ENCODE measurements at places on chromosomes 12 and 14.

DNA sequence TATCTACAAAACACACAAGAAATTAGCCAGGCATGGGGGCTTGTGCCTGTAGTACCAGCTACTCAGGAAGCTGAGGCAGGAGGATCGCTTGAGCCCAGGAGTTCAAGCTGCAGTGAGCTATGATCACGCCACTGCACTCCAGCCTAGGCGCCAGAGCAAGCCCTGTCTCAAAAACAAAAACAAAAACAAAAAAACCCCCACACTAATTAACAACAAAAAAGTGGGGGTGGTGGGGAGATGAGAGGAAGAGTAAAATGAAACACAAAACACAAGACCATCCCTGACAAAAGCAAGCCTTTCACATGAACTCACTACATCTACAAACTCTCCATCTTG is 53.9 kb upstream of the HECTD1 start:
- DNase-seq: no peak

GRCh38 chr14:71967704-71968103 is 35.5 kb downstream of the RGS6 start:
- DNase-seq: no peak

DNA sequence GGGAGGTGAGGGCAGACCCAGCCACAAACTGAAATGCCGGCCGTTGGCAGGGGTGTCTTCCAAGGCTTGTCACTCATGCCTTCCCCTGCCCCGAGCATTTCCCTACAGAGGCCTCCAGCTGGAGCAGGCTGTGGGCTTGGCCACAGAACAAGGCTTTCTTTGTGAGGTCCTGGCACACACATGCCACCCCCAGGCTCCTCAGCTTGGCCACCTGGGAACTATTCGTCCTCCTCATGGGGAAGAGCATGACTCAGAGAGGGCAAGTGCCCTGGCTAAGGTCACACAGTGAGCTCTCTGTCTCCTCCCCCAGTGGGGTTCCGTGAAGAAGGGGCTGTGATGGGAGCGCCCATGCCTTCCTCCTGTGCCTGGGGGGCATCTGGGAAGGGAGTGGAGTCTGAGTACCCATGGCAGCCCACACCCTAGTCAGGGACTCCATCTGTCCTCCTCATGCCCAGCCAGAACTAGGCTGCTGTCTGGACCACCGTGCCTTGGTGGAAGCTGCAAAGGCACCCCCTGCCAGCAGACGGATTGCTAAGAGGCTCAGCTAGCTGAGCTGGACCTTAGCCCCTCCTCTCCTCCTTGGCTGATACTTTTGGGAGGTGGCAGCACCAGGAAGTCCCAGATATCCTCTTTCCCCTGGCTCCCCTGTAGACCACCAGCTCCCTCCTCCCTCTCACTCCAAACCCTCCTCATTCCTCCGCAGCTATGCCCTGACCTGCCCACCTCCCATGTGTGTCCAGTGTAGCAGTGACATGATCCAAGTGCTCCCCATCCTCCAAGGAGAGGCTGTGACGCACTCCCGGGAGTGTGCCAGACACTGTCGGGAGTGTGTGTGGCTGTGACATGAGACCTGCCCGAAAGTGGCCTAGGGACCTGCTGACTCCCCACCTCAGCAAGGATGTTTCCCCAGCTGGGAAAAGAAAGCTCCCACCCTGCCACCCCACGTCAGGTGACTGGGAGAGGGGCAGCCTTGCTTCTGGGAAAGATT is 21.4 kb downstream of the ABCB9 start:
- no peak for DNase-seq

GRCh38 chr14:95918466-95918865 is 41.8 kb downstream of the TUNAR start:
- no peak for DNase-seq

- no peak for DNase-seq
Observed at GRCh38 chr12:78386871-78387270, 477.7 kb upstream of the SYT1 start.

DNA sequence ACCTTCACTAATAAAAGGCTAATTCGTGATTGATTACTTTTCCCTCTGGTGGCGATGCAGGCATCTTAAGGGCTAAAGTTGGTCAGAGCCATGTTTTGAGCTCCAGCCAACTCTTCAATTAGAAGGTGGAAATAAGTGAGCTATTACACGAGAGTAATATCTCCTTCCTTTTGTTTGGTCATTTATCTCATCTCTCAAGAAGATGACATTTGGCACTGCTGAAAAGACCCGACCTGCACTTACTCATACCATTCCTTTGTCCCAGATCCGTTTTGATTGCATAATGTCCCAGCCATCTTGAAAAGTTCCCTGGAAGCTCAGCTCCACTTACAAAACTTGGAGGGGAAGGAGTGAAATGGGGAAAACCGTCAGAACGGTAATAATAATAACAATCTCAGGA is 316.2 kb downstream of the VRK1 start:
- DNase-seq: no peak

DNA sequence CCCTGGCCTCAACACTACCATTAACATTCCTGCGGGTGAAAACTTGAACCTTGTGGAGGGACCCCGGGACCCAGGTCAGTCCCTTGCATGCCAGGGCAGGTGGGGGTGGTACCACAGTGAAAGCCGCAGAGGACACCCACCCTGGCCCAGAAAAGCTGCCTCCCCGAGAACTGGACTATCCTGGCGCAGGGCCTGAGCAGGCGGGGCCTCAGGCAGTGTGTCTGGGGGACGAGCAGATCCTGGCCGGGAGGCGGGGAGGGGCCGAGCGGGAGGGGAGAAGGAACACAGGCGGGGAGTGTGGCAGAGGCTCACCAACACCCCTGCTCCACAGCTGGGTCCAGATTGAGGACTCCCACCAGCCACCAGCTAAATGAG is 10.0 kb downstream of the AHNAK2 start:
- peak; percentile 86 for DNase-seq

DNA sequence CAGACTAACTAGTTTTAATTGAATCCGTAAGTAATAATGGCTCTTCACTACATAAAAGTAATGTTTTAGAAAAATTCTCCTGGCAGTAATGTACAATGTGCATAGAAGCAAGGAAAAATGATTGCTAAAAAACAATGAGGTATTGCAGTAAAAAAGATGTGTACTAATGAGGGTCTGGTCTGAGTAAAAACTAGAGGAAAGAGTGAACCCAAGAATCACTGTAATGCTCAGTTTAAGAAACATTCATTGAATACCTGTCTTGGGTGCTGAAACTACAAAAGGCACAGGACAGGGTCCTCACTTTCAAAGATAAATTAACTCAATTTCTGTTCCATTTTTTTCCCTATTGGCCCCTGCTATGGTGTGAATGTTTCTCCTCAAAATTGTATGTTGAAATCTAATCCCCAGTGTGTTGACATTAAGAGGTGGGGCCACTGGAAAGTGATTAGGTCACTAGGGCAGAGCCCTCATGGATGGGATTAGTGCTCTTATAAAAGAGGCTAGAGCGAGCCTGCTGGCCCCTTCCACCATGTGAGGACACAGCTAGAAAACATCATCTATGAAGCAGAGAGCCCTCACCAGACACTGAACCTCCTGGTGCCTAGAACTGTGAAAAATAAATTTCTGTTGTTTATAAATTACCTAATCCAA is 51.6 kb downstream of the RPS6KA5 start:
- DNase-seq: peak; percentile 18

GRCh38 chr12:132444957-132445883 is 44.7 kb upstream of the FBRSL1 start:
- no peak for DNase-seq

DNA sequence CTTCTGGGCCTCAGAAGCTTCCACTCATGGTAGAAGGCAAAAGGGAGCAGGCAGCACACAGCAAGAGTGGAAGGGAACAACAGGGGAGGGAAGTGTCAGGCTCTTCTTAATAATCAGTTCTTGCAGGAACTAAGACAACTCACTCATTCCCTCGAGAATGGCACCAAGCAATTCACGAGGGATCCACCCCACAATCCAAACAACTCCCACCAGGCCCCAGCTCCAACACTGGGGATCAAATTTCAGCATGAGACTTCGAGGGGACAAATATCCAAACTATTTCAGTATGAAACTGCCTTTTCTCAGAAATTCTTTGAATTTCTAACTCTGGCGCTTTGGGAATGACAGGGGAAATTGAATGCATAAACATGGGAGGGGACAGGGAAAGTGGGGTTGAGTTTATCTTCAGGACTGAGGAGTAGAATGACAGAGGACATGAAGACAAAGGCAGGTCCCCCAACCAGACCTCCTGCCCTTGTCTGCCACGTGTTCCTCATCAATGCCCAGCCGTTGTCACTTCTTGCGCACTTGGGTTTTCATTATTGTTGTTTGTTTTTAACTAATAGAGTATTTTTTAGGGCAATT is 24.6 kb upstream of the APOF start:
- no peak for DNase-seq

GRCh38 chr12:55844961-55845360 is 2.2 kb upstream of the MMP19 start:
- DNase-seq: no peak

DNA sequence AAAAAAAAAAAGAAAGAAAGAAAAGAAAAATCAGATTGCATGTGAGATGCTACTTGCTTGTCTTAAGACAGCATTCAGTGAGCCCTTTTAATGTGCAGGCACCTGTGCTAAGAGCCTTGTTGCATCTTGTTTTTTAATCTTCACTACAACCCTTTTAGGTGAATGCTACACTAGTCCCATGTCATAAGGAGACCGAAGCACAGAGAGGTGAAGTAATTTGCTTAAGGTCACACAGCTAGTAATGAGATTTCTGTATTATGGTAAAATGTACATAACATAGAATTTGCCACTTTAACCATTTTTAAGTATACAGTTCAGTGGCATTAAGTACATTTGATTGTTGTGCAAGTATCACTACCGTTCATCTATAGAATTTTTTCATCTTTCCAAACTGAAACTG is 32.1 kb upstream of the PWP1 start:
- no peak for DNase-seq

DNA sequence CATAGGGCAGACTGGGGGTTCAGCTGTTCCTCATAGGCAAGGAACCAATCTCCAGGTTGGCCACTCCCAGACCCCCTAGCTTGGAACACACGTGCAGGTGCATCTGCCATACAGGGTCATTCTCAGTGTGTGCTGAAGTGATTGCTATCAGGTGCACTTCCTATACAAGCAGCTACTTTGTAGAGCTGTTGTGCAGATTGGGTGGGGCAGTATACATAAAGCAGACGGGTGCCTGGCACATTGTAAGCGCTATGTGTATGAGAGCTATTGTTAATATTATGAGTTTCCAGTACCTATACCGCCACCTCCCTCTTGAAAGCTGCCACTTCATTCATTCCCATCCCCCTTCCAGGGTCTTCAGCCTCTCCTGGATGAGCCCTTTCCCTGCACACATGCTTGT is 17.3 kb downstream of the IRF2BPL start:
- DNase-seq: no peak

DNA sequence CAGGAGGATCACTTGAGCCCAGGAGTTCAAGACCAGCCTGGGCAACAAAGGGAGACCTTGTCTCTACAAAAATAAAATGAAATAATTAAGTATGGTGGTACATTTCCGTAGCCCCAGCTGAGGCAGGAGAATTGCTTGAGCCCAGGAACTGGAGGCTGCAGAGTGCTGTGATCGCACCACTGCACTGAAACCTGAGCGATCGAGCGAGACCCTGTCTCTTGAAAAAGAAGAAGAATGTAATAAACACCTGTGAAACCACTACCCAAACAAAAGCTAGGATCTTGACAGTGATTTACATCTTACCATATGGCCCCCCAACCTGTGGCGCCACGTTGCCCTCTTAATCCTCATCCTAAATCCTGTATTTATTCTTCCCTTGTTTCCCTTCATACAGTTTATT is 5.7 kb upstream of the DTX1 start:
- no peak for DNase-seq

DNA sequence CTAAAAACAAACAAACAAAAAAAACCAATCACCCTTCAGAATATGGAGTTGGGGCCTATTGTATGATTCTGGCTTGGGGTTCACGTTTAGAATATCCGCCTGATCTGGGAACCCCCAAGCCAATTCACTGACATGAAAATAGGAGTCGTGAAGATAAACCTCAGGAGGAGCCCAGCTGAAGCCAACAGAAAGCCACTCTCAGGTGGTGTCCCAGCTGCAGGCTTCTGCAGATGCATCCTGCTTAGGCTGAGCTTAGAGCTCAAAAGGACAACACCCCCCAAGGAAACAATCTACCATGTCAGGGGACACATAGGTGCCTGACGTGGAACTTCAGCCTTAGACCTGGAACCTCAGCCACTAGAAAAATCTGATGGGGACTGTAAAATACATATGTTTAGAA is 51.9 kb downstream of the SYNE3 start:
- DNase-seq: no peak

GRCh38 chr12:120241561-120242274 is 23.8 kb downstream of the PXN start:
- no peak for DNase-seq

- DNase-seq: peak; percentile 53
Observed at GRCh38 chr12:64826234-64826633, 1.8 kb downstream of the TBC1D30 start.

DNA sequence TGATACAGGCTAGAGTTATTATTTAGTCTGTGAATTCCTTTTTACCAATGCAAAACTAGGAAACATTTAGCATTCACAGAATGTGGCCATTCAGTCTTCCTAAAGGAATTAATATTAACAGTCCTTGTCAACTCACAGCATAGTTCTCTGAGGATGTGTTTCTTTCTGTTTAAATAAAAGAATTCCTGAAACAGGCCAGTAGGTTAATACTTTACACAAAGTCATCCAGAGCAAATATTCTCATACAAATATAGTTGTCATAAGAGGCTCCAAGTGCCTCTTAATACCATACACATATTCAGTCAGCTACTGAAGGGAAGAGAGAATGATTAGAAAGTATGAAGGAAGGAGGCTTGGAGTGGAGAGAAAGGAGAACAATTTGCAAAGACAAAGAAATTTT is 120.1 kb downstream of the LMNTD1 start:
- no peak for DNase-seq
